Stimulated activated CD4-positive, alpha-beta T cell treated with anti-CD3 and anti-CD28 coated beads, Interleukin-1b, Interleukin-23, amount 100 ng/mL, for 1 hour (primary cell): ENCODE measurements at places on chromosomes 7 and 10.

GRCh38 chr7:93574269-93574645 lies 267 bp downstream of the CALCR start:
- no peak for DNase-seq

GRCh38 chr10:96263669-96264068 lies 7.7 kb downstream of the BLNK start:
- no peak for DNase-seq

DNA sequence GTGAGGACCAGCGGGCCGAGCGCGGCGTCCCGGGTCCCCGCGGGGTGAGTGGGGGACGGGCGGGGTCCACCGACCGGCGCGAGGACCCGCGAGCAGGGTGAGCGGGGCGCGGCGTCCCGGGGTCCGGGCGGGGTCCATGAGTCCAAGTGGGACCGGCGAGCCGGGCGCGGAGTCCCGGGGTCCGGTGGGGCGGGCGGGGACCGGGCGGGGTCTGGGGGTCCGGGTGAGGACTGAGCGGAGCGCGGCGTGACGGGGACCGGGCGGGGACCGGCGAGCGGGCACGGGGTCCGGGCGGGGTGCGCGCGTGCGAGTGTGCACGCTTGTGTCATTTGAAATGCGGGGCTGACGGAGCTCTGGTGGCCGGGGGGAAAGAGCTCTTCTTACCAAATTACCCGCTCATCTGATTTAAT lies 765 bp downstream of the CELF2 start:
- no peak for DNase-seq

DNA sequence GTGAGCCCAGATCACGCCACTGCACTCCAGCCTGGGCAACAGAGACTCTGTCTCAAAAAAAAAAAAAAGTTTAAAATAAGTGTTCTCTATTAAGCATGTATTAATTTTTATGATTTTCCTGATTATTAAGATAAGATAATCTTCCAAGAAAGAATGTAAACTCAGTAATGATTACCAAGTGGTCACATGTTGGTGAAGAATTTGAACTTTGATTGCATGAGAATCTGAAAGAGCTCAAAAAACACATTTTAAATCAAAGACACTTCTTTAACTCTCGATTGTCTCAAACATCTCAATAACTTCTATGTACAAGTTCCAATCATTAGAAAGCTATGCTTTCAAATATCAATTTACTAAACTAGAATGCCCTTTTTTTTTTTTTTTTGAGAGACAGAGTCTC lies 33.8 kb downstream of the SNX8 start:
- no peak for DNase-seq

- no peak for DNase-seq
These were observed 158.7 kb upstream of the LANCL2 start for GRCh38 chr7:55206235-55207029.

DNA sequence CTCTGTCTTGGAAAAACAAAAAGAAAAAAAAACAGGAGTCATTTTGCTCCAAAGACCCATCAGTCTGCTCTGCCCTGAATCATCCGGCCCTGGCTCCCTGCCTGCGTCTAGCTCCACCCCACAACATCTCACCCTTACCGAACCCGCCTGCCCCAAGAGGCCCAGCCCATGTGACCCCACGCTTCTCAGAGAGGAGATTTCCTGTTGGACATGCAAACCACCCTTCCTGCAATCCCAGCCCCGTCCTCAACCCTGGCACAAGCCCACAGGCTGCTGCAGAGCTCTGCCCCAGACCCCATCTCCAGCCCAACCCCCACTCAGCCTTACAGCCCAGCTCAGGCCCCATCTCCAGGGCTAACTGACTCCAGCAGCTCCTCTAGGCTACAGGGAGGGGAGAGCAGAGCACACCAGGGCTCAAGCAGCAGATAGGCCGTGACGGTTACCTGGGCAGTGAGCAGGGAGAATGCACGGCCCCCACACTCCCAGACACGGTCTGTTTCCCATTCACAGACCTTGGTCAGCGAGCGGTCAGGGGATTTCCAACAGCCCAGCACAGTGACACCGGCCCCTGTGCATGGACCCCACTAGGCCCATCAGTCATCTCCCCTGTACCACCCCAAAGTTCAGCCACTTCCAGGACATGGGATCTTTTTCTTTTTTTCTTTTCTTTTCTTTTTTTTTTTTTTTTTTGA lies 69.9 kb upstream of the GTF2I start:
- no peak for DNase-seq

GRCh38 chr7:78159545-78159944 lies 361.0 kb downstream of the PHTF2 start:
- no peak for DNase-seq

DNA sequence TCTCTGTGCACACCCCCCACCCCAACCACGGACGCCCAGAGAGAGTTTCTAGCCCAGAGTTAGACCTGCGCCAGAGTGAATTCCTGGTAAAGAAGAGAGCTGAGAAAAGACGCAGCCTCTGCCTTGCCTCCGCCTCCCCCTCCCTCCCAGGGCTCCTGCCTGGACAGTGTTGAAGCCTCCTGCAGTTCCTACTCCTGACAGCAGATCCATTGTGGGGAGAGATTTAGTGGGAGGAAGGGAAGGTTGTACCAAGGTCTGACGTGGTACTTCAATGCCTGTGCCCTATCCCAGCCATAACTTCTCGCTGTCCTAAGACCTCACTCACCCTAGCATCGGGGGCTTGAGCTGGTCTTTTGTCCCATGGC lies 952 bp downstream of the SRRM3 start:
- DNase-seq: no peak

- no peak for DNase-seq
These were observed 6.1 kb upstream of the COA1 start for GRCh38 chr7:43735403-43735801.

GRCh38 chr10:43066481-43066880 lies 10.4 kb upstream of the RET start:
- no peak for DNase-seq

GRCh38 chr7:28224172-28224571 lies 43.6 kb upstream of the JAZF1 start:
- DNase-seq: no peak
